NAMALWA (cell line): ENCODE measurements at places on chromosomes 16 and 17.

DNA sequence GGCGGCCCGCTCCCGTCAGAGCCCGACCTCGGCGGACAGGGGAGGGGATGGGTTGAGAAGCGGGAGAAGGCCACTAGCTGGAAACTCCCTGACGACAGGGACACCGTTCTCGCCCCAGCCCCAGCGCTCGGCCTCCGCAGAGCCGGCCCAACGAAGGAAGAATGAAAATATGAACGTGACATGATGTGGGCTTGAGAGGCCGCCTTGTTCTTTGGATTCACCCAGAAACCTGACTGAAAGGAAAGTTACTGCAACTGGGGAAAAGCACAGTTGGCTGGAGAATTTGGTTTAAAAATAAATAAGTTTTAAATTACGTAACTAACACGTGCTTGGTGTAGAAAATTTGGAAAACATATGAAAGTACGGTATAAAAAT, 21.1 kb downstream of the NPTX1 start:
- DNase-seq: peak; percentile 59

DNA sequence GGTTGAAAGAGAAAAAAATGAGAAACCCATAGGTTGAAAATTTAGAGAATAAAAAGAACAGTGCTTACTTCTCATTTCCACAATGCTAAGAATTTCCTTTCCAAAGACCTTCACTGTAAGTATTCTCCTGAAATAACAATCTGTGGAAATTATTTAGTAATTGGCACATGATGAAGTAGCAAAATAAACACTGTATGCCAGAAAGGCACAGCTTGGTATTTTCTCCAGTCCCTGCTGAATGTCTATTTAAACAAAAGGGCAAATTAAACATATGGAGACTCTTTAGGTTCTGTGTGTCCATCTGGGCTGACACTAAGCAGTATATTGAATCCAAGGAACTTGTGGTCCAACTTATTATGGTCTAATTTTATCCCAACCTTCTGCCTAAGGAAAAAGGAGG, 46.1 kb downstream of the CHCT1 start:
- DNase-seq: no peak

DNA sequence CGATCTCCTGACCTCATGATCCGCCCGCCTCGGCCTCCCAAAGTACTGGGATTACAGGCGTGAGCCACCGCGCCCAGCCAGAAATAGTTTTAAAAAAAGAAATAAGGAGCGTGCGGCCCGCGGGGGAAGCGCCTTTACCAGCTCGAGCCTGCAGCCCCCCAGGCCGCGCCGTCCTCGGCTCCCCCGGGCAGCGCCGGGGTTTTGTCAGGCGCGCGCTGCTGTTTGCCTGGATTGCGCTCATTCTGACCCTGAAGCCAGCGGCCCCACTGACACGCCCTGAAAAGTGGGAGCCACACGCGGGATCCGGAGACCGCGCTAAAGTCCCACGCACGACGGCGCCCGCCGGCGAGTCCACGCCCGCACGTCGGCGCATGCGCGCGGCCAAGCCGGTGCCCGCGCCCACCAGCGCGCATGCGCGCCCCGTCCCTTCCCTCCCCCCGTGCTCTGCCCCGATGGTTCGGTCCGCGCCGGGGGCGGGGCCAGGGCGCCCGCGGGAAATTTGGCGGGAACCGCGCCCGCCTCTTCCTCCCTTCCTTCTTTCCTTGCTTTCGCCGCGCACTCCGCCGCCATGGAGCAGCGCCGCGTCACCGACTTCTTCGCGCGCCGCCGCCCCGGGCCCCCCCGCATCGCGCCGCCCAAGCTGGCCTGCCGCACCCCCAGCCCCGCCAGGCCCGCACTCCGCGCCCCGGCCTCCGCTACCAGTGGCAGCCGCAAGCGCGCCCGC, at the start of gene CDT1:
TSS of gene CDT1 (plus strand) at position 526 of the 724 bp plus-strand sequence. CDS start at position 569, 43 bp downstream.
- peak; percentile 84 for DNase-seq

DNA sequence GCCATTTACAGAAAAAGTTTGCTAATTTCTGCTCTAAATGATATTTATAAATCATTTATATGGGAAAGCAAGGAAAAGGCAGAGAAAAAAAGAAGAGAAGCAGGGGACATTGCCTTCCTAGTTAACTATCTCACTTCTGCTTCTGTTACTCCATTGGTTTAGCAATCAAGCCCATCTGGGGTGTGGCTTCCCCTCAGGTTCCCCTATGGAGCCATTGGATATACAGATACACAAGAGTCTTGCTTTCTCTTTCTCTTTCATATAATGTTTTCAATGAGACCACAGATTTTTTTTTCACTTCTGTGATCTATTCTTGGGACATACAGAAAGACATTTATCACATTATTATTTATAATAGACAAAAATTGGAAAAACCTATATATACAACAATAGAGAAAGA, 105.6 kb upstream of the TOM1L1 start:
- no peak for DNase-seq
